ENCODE measurements at places on chromosomes 4 and X.

GRCh38 chrX:82370978-82371646 lies 1137.0 kb upstream of the POU3F4 start:
- no peak for DNase-seq

GRCh38 chrX:28610746-28611145 lies 23.5 kb downstream of the IL1RAPL1 start:
- no peak for DNase-seq

DNA sequence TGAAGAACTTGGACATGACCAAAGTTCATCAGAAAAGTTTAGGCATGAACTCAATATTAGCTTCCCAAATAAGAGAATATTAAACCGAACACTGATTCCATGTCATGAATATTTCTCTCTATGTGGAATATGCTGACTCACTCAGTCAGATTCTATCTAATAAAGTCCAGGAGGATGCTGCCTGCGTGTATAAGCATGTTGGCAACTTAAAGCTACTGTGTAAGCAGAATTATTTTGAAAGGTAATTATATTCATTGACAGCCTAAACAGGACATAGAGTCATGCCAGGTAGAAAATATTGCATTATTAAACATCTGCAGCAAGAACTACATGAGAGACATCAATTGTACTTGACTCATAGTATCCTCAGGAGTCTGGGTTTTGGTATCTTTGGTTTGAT lies 367.9 kb upstream of the SPOCK3 start:
- no peak for DNase-seq

GRCh38 chrX:103800318-103800717 lies 23.7 kb downstream of the PLP1 start:
- peak; percentile 2 for DNase-seq

DNA sequence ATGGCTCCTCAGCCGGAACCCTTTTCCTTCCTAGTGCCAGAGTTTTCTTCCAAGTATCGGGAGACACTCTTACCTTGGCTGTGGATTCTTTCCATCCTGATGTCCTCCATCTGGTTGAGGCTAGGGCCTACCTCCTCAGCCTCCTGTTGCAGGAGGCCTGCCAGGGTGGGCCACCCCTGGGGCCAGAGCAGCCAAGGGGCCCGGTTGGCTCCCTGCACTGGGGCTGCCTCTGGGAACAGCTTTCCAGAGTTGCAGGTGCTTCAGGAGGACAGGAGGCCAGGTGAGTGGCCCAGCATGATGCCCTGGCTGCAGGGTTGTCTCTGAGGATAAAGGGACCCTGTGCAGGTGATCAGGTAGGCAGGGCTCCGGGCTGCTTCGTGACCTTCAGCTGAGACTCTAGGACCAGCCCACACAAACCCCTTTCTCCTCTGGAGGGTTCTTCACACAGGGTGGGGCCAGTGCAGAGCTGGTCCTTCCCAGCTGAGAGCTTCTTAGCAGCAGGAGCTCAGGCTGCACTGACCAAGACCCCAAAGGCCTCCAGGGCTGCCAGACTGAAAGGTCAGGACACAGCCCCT lies 5.3 kb upstream of the GPR78 start:
- DNase-seq, result no peak

DNA sequence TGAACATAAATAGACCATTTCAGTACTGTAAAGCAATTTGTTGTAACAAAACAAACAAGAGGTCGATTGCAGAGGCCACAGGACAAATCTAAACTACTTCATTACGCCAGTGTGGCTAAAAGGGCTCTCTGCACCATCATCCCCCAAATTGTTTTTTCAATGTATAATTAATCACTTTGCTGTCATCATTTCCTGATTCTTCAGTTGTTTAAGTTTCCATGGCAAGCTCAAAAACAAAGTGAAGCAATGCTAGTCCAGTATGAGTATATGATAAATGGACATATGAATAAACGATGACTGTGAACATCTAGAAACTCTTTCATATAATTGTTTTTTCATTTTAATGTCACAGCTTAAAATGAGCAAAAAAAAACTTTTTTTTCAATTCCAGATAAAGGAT lies 235.4 kb upstream of the FGF13 start:
- DNase-seq, result no peak

- DNase-seq, result no peak
These were observed 82.1 kb downstream of the FIP1L1 start for GRCh38 chr4:53459548-53459947.

GRCh38 chrX:100994352-100995281 lies 25.1 kb downstream of the ARL13A start:
- DNase-seq, result no peak

- no peak for DNase-seq
These were observed 14.7 kb downstream of the EXOC1L start for GRCh38 chr4:55834086-55834795.

GRCh38 chr4:48193096-48193836 lies 59.2 kb upstream of the TXK start:
- no peak for DNase-seq

DNA sequence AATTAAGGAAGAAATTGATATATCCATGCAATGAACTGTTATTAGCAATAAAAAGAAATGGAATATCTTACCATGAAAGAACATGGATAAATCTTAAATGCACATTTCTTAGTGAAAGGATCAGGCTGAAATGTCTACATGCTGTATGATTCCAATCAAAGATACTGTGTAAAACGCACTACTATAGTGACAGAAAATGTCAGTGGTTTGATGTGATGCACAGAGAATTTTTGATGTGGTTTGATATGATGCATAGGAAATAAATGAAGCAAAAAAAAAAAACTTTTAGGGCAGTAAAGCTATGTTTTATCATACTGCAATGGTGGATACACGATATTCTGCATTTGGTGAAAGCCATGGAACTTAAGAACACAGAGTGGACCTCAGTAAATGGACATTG lies 547.6 kb downstream of the GABRG1 start:
- no peak for DNase-seq

GRCh38 chr4:101169044-101170014 lies 178.0 kb downstream of the PPP3CA start:
- DNase-seq, result peak; percentile 41

GRCh38 chr4:156442912-156443311 lies 489.2 kb upstream of the CTSO start:
- no peak for DNase-seq

GRCh38 chr4:1196421-1197183 lies 24.2 kb upstream of the SPON2 start:
- DNase-seq, result no peak

GRCh38 chr4:161850631-161851030 lies 313.2 kb downstream of the FSTL5 start:
- DNase-seq, result no peak

DNA sequence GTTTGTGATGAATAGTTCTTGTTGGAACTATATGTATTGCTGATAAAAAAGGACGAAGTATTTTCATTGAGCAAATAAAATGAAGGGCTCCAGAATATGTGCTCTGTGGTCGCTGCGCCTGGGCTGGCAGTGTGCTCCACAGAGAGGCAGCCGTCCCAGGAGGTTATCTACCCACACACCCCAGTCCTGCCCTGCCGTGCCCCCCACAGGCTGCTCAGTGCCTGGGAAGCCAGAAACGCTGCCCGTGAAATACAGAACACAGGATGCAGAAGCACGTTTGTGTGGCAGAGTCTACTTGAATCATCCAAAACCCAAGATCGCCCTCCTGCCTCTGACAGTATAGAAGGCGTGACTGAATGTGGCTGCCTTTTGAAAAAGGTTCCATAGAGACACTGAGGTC lies 1.4 kb downstream of the CLDN22 start:
- no peak for DNase-seq

- DNase-seq, result no peak
These were observed 152.6 kb downstream of the MAGEB17 start for GRCh38 chrX:16319929-16320328.

DNA sequence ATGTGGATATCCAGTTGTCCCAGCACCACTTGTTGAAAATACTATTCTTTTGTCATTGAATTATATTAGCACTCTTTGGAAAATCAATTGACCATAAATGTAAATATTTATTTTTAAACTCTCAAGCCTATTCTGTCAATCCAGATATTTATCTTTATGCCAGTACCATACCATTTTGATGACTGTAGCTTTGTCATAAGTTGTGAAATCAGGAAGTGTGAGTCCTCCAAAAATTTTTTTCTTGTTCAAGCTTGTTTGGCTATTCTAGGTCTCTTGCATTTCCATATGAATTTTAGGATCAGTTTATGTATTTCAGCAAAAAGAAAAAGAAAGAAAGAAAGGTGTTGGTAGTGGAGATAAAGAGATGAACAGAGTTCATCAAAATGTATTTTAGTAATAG lies 8.2 kb upstream of the SMPX start:
- DNase-seq, result no peak

GRCh38 chrX:3550160-3550751 lies 163.2 kb downstream of the PRKX start:
- no peak for DNase-seq

DNA sequence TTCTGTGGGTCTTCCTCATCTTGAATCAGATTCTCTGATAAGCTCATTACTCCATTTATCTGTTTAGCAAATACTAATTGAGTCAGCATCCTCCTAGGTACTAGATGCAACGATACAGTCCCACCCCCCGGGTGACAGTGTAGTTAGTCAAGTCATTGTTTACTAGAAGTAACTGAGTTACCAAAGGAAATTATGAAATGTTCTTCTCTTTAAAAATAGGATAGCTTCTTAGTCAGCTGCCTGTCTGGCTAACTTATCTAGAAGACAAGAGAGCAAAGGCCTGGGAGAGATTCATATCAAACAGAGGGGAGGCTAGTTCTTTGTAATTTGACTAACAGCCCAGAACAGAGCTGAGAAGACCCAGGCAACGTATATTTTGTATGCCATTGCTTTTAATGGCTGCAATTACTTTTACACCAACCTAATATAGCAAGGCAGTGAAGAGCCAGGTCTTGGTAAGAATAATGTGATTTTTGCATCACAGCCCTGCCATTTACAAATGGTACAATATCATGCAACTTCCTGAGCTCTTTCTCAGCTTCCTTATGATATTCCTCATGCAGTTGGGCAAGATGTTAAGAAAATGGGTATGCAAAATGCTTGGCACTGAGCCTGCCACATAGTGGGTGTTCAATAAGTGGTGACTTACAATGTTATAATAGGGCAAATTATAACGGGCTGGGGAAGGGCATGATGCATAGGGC lies 149.9 kb downstream of the CHIC2 start:
- DNase-seq, result no peak

DNA sequence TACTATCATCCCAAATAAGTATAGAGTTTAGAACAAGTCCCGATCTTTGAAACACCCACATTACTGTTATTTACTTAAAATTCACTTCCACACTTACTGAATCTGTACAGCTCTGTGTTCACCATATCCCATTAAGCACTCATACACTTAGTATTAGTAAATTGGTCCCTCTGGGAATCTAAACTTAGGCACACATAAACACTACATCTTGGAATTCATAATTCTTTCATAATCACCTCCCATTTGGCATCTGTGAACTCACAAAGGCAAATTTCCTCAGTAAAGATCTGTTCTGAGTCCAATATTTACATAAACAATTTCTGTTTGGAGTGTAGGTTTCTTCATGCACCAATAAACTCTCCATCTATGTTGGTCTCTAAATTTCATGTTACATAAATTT lies 52.6 kb upstream of the PPARGC1A start:
- no peak for DNase-seq

GRCh38 chr4:1239141-1239949 lies 9.6 kb downstream of the CTBP1 start:
- no peak for DNase-seq

- DNase-seq, result no peak
These were observed 333.0 kb downstream of the NR3C2 start for GRCh38 chr4:148109216-148109615.

GRCh38 chr4:139207873-139208403 lies 30.9 kb upstream of the ELF2 start:
- no peak for DNase-seq

GRCh38 chrX:68669871-68670270 lies 22.4 kb downstream of the STARD8 start:
- DNase-seq, result no peak

GRCh38 chr4:147831551-147832171 lies 99.8 kb downstream of the ARHGAP10 start:
- DNase-seq, result no peak

GRCh38 chr4:29295280-29295679 lies 1424.9 kb upstream of the PCDH7 start:
- no peak for DNase-seq

All from Jurkat, Clone E6-1 (cell line).